Myocyte (in vitro differentiated cells): ENCODE measurements at places on chromosomes 6 and 20. TPM values are rescaled to one million over a fixed set of nuclear protein-coding genes. Genes with fewer than 3 reads are reported as not detected.

ITPR3 gene
- 15.7 and 17.3 TPM in 2 replicates for total RNA-seq

DSP gene
- 7.8 and 13.1 TPM in 2 replicates for total RNA-seq

CLPSL2 gene
- total RNA-seq = not detected in 2 replicates

SMLR1 gene
- total RNA-seq = not detected in 2 replicates

TUBB2B gene
- 112 and 114 TPM in 2 replicates for total RNA-seq

ATXN1 gene
- total RNA-seq = 60.0 and 83.3 TPM in 2 replicates

OLIG3 gene
- not detected in 2 replicates for total RNA-seq

BMP2 gene
- 2.7 and 3.7 TPM in 2 replicates for total RNA-seq

METTL24 gene
- not detected in 2 replicates for total RNA-seq

TP53TG5 gene
- not detected in 2 replicates for total RNA-seq

KIF3B gene
- total RNA-seq = 15.6 and 16.0 TPM in 2 replicates

TRIM15 gene
- not detected in 2 replicates for total RNA-seq

BFSP1 gene
- total RNA-seq = 7.6 and 8.3 TPM in 2 replicates

ITPA gene
- total RNA-seq = 52.9 and 53.0 TPM in 2 replicates

DEFB124 gene
- total RNA-seq = not detected in 2 replicates

SCRT2 gene
- total RNA-seq = not detected in 2 replicates

TRAPPC3L gene
- 0.35 TPM in 1 of 2 replicates, not detected in the other for total RNA-seq

PXDC1 gene
- total RNA-seq = 42.2 and 69.7 TPM in 2 replicates

OPN5 gene
- total RNA-seq = not detected in 2 replicates

SOX18 gene
- not detected in 2 replicates for total RNA-seq

ZBTB24 gene
- 9.6 and 9.8 TPM in 2 replicates for total RNA-seq

RFX6 gene
- not detected in 2 replicates for total RNA-seq

LY6G6F gene
- not detected in 2 replicates for total RNA-seq

TINAG gene
- 0.72 TPM in 1 of 2 replicates, not detected in the other for total RNA-seq

CYP39A1 gene
- 0.24 and 1.4 TPM in 2 replicates for total RNA-seq

AKAP7 gene
- 2.4 and 4.2 TPM in 2 replicates for total RNA-seq

DCDC2 gene
- 0.08 and 0.21 TPM in 2 replicates for total RNA-seq

RAET1L gene
- total RNA-seq = not detected in 2 replicates

PRSS16 gene
- not detected in 2 replicates for total RNA-seq

KHDC1 gene
- 1.5 and 2.8 TPM in 2 replicates for total RNA-seq

SRSF12 gene
- total RNA-seq = not detected in 2 replicates

BPI gene
- total RNA-seq = not detected in 2 replicates

DZANK1 gene
- 0.32 and 1.1 TPM in 2 replicates for total RNA-seq

RNGTT gene
- total RNA-seq = 16.6 and 17.4 TPM in 2 replicates

VSTM2L gene
- 77.5 and 139 TPM in 2 replicates for total RNA-seq

SYNJ2 gene
- 11.4 and 14.2 TPM in 2 replicates for total RNA-seq

PGBD1 gene
- total RNA-seq = 4.6 and 4.8 TPM in 2 replicates

C20orf141 gene
- not detected in 2 replicates for total RNA-seq
